Hematopoietic multipotent progenitor cell treated with erythropoietin and hydrocortisone succinate and interleukin-3 and kit ligand, for 4 days (in vitro differentiated cells): ENCODE measurements at places on chromosomes 7 and 10.

- peak; percentile 66 for DNase-seq
These were observed 4.8 kb upstream of the TRDMT1 start for GRCh38 chr10:17206210-17206709.

DNA sequence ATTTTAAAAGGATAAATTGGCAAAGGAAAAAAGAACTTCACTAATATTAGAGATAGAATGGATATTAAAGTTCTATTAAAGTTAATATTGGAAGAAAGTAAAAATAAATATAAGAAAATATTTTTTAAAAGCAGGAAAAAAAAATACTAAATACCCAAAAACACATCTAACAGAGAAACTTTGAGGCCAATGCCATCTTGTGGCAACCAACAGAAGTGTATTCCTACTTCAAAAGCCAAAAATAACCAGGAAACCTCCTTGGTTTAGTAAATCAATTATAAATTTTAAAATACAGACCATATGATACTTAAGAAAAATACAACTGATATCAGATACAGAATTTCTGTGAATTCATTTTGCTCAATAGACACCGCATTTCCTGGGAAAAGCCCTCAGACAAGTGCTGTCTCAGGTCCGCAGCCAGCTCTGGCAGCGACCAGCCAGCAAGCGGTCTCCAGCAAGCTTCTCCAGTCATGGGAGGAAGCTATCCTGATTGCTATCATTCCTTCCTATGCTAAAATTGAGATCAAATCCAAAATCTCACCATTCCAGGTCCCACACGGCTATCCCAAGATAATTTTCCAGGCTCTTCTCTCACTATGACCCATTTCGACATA, 65.3 kb downstream of the LMBR1 start:
- DNase-seq = peak; percentile 62

DNA sequence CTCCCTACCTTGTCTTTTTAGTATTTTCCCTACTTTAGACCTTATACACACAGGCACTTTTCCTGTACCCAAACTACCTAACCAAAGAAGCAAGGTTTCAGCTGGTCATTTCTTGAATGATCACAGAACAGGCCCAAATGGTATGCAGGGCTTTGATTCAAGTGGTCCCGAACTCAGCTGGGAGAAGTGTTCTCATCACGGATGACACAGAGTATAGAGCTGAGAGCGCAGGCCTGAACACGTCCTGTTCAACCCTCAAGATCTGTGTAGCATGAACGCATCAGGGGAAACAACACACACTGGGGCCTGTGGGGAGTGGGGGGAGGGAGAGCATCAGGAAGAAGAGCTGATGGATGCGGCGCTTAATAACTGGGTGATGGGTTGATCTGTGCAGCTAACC, 318.2 kb downstream of the SFMBT2 start:
- DNase-seq = no peak

- DNase-seq = no peak
These were observed 544.4 kb downstream of the DNAJB6 start for GRCh38 chr7:157881048-157881771.

DNA sequence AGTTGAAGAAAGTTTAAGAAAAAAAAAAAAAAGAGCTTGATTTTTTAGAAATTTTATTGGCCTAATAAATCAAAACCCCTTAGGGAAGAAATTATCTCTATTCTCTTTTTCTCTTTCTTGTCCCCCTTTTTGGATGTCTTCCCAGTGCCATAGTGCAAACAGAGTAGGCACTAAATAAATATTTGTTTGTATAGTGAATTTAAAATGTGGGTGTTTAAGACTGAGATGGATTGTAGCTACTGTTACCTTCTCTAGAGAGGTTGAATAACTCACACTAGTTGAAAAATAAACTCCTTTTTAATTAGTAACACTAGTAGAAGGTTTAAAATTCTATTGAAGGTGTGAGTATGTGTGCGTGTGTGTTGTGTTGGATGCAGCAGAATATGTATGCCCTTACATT, 783.8 kb downstream of the NXPH1 start:
- no peak for DNase-seq

- DNase-seq = no peak
These were observed 43.0 kb downstream of the ANK3 start for GRCh38 chr10:60346661-60347060.

GRCh38 chr10:6607182-6607581, 27.1 kb upstream of the PRKCQ start:
- no peak for DNase-seq

- DNase-seq = no peak
These were observed 170.3 kb downstream of the CHRM2 start for GRCh38 chr7:137038706-137039105.

GRCh38 chr7:131039836-131040235, 287.8 kb upstream of the MKLN1 start:
- DNase-seq = no peak

DNA sequence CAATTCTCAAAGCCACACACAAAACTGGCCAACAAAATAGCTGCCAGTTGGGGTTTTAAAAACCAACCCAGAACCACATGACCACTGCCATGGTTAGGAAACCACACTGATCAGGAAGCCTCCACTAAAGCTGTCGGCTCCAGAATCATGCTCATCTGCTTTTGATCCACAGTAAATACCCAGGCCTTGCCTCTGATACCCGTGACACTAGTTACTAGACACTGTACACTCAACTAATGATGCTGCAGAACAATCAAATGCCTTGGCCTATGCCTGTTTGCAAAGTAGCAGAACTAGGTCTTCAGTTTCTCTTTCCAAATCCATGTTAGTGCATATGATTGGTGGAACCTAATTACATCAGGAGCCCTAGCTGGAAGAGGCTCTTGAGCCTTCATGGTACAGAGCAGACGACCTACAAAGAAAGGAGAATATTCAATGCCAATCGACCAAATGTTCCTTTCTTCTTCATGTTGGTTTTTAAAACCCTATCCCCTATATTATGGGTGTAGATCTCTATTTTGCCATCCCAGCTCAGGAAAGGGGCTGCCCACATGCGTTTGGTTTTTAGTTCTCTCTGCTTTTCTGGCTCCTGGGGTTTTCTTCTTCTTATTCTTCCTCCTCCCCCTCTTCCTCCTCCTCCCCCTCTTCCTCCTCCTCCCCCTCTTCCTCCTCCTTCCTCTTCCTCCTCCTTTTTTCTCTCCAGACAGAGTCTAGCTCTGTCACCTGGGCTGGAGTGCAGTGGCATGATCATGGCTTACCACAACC, 76.6 kb downstream of the CNNM2 start:
- DNase-seq = peak; percentile 66

- DNase-seq = no peak
These were observed 61.9 kb upstream of the PTPRZ1 start for GRCh38 chr7:121810831-121811672.

GRCh38 chr10:1199897-1200721, 143.9 kb downstream of the WDR37 start:
- DNase-seq = no peak

- DNase-seq = no peak
These were observed 31.8 kb downstream of the CNNM2 start for GRCh38 chr10:102949916-102950315.

- peak; percentile 63 for DNase-seq
These were observed 180.5 kb downstream of the ZNF365 start for GRCh38 chr10:62554632-62555199.

DNA sequence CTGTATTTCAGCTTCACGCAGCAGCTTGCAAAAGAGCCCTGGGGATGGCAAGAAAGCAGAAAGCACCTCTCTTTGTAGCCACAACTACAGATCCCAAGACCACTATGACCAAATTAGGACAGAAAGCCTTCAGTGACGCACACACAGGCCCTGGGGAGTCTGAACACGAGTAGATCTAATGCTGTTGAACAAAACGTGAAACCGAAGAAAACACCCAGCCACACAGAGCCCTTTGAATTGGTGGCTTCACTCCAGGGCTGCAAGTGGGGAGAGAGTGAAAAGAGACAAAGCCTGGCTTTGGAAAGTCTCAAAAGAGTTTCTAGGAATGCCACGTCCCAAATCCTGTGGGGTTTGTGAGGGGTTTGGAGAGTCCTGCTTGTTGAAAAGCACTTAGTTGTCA, 28.4 kb downstream of the PLXNA4 start:
- DNase-seq = no peak

DNA sequence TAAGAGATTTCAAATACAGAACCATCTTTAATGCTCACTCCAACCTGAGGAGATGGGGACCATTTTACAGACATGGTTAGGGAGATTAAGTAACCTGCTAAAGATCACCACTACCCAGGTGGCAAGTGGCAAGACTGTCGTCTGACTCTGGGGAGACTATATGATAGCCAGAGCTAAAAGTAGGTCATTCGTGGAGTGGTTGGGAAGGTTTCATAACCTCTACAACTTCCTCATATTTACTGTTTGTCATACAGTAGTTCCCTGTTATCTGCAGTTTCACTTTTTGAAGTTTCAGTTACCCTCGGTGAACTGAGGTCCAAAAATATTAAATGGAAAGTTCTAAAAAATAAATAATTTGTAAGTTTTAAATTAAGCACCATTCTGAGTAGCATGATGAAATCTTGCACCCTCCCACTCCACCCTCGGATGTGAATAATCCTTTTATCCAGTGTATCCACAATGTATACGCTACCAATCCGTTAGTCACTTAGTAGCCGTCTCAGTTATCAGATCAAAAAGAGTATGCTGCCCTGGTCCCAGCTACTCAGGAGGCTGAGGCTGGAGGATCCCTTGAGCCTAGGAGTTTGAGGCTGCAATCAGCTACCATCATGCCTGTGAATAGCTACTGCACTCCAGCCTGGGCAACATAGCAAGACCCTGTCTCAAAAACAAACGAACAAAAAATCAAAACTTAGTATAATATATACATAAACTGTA, 14.9 kb upstream of the LGI1 start:
- peak; percentile 68 for DNase-seq

DNA sequence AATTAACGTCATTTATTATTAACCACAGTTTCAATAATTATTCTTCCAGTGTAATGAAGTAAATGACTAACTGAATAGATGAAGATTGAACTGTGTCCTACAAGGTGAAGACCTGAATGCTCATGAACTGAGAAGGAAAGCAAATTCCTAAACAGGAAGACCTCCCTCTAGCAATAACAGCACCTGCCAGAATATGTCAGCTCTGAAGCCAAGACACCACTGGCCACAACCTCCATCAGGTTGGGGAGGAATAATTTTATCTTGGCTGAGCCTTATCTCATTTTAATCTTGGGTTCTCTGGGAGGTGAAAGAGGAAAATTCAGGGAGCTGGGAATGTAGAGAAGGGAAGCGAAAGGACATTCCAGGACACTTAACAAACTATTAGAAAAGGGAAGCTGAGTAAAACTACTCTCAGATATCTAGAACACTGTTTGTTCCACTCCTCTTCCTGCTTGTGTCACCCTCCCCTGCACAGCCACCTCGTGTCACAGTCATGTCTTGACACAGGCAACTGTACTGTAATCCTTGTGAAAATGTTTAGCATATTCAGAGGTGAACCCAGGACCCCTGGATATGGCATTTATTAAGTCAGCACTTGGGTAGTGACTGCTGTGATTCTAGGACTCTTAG, 4.6 kb upstream of the SLC13A1 start:
- no peak for DNase-seq

DNA sequence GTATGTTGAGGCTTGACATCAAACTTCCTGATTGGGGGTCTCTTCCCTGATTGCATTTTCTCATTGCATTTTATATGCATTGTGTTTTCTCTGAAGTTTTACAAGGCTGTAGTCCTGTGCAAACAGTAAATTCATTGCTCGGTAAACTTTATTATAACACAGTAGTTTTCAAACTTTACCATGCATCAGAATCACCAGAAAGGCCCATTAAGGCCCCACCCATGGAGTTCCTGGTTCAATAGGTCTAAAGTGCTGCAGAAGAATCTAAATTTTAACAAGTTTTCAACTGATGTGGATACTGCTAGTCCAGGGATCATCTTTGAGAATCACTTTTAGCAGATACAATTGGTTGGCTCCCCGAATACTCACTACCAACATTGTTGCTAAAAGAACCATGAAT, 634.7 kb upstream of the LRRTM3 start:
- no peak for DNase-seq

DNA sequence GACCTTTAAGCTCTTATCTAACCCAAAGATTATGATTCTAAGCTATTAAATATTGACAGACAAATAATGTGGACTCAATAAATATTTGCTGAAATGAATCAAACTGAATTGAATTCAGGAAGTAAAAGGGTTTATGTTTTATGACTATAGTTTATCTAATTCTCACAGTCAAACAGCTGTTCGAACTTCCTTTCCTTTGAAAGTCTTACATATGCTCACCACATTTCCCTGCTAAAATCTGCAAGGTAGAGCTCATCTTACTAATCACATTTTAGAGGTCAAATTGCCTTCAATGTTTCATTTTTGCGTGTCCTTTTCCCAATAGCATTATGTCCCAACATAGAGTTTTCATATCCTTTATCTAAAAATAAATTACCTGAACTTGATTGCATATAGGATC, 154.9 kb upstream of the PPP1R3A start:
- DNase-seq = peak; percentile 63

- no peak for DNase-seq
These were observed 124.2 kb downstream of the ATE1 start for GRCh38 chr10:121803611-121804010.

DNA sequence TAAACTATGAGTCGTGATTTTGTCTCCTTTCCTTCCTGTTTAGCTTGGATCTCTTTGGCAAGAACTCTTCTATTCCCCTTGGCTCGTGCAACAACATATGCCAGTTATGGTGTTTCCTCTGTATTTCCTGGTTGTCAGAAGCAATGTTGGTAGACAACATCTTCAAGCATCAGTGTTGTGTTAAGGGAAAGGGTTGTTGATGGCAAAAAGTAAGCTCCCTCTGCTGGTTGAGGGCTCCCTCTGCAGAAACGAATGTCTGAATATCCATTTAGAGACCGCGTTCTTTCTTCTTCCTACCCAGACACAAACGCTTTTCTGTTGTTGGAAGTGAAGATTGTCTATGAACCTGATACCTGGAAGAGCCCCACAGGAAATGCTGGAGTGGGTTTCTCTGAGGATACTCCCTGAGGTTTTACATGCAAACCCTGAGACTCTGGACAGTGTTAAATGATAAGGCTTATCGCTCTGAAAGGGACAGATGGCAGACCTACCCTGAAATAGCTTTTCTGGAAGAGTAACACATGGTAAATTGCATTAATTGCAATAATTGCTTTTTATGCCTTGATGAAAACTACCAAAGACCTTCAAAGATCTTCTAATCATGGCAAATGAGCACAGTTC, 23.5 kb upstream of the C1QL3 start:
- peak; percentile 69 for DNase-seq

GRCh38 chr10:11017570-11018431, at the start of gene CELF2:
Gene CELF2, plus strand, starts transcription at chr10:11017872. Its CDS starts 218 bp downstream, at chr10:11018090.
- DNase-seq = peak; percentile 61

DNA sequence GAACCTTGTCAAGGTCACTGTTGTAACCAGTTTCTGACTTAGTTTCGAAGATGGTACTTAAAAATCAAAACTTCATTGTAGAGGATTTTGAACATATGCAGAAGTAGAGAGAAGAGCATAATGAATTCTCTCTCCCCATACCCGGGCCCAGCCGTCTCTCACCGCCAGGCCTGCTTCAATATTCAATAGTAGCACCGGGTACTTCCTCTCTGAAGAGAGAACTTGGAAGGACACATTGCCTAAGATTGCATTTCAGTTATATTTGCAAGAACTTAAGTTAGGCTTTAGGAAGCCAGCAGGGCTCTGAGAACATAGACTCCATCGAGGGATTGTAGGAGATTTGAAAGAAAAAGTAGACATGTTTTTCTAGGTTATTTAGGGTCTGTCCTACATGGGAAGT, 19.1 kb downstream of the LMTK2 start:
- DNase-seq = peak; percentile 31
